Activated CD8-positive, alpha-beta T cell treated with anti-CD3 and anti-CD28 coated beads for 36 hours (primary cell): ENCODE measurements at places on chromosomes 3 and 15. TPM values are rescaled to one million over a fixed set of nuclear protein-coding genes. Genes with fewer than 3 reads are reported as not detected.

GRCh38 chr3:102143536-102143935, 291.3 kb upstream of the ZPLD1 start:
- peaks cover 4% of the 10 kb centered on the region for H3K27me3 ChIP-seq
- no peak for DNase-seq
- H3K27ac ChIP-seq = no peak overlapping the region
- H3K4me1 ChIP-seq = no peaks in the 10 kb centered on the region
- H3K36me3 ChIP-seq = no peaks in the 10 kb centered on the region

DNA sequence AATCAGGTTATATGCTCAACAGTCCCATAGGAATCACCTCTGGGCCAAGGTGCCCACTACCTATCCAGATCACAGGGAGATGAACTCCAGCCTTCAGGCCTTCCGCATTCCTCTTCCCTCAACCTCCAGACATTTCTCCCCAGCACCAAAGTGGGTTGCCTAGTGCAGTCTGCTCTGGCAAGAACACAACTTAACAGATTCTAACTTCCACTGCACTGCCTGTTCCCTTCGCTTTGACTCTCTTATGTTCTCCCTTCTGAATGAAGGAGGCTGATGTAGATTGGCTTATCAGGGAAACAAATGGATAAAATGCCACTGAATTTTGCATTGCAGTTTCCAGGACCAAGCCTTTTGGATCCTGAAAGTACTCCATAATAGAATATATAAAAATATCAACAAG, 106.3 kb downstream of the SRGAP3 start:
- DNase-seq = no peak
- no peaks in the 10 kb centered on the region for H3K36me3 ChIP-seq
- no peak overlapping the region for H3K27ac ChIP-seq
- H3K4me1 ChIP-seq = no peaks in the 10 kb centered on the region

DNA sequence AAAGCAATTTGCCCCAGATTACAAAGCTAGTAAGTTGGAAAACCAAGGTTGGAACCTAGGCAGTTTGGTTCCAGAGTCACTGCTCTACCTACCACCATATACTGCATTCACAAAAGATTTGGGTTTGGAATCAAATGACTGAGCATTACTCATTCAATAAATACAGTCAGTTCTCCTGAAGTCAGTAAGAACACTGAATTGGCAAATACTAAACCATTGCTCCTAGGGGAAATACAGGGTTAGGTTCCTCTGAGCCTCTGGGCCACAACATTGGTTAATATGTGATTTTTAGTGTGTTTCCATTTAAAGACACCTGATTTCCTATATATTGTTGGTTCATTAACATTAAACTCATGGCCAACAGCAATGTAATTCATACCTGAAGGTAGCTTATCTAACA, 2.1 kb upstream of the EIF5A2 start:
- H3K27ac ChIP-seq = no peak overlapping the region
- H3K4me1 ChIP-seq = peaks cover 23% of the 10 kb centered on the region
- DNase-seq = no peak
- H3K36me3 ChIP-seq = peaks cover 3% of the 10 kb centered on the region
- no peaks in the 10 kb centered on the region for H3K27me3 ChIP-seq

DNA sequence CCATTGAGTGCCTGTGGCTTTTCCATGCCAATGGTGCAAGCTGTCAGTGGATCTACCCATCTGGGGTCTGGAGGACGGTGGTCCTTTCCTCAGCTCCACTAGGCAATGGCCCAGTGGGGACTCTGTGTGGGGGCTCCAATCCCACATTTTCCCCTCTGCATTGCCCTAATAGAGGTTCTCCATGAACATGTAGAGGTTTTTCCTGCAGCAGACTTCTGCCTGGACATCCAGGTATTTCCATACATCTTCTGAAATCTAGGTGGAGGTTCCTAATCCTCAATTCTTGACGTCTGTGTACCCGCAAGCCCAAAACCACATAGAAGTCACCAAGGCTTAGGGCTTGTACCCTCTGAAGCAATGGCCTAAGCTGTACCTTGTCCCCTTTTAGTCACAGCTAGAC, 703.1 kb downstream of the MCTP2 start:
- no peaks in the 10 kb centered on the region for H3K36me3 ChIP-seq
- peaks cover 3% of the 10 kb centered on the region for H3K27me3 ChIP-seq
- H3K4me3 ChIP-seq = no peak overlapping the region
- no peak overlapping the region for H3K27ac ChIP-seq
- no peaks in the 10 kb centered on the region for H3K4me1 ChIP-seq

The CPNE4 gene
- total RNA-seq = not detected

- no peak for DNase-seq
- no peaks in the 10 kb centered on the region for H3K36me3 ChIP-seq
- H3K27ac ChIP-seq = no peak overlapping the region
- no peaks in the 10 kb centered on the region for H3K4me1 ChIP-seq
These were observed 86.6 kb upstream of the AGBL1 start for GRCh38 chr15:85993116-85993515.

DNA sequence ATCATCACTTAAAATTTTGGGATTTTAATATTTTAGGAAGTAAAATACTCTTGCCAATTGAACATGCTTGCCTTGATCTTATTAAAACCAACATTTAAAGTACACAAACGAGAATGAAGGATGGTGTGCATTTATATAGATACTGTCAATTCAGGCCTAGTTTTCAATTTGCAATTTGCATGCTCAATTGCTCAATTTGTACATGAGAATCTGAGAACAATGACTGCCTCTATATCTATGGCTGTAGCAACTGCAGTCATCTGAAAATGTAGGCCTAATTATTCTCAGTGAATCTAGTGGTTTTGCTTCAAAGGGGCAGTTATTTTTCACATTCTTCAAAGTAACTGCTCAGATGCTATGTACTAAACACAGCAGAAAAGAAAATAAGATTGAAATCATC, 18.8 kb downstream of the ZBBX start:
- H3K4me1 ChIP-seq = no peaks in the 10 kb centered on the region
- DNase-seq = no peak
- H3K27me3 ChIP-seq = no peaks in the 10 kb centered on the region
- H3K36me3 ChIP-seq = no peaks in the 10 kb centered on the region
- H3K27ac ChIP-seq = no peak overlapping the region

The CHRNA7 gene
- not detected for total RNA-seq

GRCh38 chr15:53590380-53590779, 169.1 kb downstream of the WDR72 start:
- H3K27me3 ChIP-seq = no peaks in the 10 kb centered on the region
- no peak for DNase-seq
- no peak overlapping the region for H3K27ac ChIP-seq

The PSTPIP1 gene
- total RNA-seq = 121 TPM

DNA sequence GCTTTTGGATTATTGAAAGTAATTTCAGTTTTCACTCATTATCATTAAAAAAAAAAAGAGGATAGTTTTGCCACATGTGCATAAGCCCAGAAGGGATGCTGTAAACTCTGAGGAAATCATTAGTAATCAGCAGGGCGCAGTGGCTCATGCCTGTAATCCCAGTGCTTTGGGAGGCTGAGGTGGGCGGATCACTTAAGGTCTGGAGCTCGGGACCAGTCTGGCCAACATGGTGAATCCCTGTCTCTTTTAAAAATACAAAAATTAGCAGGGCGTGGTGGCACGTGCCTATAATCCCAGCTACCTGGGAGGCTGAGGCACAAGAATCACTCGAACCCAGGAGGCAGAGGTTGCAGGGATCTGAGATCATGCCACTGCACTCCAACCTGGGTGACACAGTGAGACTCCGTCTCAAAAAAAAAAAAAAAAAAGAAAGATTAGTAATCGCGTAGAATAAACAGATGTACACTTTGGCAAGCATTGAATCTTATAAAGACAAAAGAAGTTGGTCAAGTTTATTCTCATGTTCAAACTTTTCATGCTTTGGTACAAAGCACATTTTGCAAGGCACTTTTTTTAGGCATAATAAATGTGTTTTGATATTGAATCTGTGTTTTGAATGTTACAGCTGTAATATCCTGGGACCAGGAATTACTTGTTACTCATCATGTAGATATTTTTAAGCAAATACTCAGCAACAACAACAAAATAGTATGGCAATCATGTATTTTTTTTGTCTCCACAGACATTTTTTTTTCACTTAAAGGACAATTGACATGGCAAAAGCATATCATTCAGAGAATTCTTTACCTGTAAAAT, 93.2 kb upstream of the AGTR1 start:
- no peaks in the 10 kb centered on the region for H3K36me3 ChIP-seq
- no peaks in the 10 kb centered on the region for H3K27me3 ChIP-seq
- no peak overlapping the region for H3K4me3 ChIP-seq
- no peak for DNase-seq

DNA sequence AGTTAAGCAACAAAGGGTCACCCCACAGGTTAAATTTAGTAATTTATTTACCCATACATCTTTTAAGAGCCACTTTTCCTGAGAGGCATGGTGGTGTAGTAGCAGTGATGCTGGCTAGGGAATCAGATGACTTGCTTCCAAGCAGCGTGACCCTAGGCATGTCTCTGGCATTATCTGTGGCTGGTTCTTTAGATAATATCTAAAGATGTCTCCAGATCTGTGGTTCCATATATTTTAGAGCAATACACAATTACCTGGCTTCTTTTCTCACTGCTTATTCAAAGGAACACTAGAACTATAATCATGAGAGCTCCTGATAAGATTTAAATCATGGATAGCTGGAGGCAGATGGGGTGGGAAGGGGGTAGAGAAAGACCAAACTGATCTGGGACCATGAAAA, 21.1 kb upstream of the MEIS2 start:
- no peaks in the 10 kb centered on the region for H3K4me1 ChIP-seq
- H3K36me3 ChIP-seq = no peaks in the 10 kb centered on the region
- no peak overlapping the region for H3K4me3 ChIP-seq
- DNase-seq = no peak

The SSR3 gene
- 175 TPM for total RNA-seq

DNA sequence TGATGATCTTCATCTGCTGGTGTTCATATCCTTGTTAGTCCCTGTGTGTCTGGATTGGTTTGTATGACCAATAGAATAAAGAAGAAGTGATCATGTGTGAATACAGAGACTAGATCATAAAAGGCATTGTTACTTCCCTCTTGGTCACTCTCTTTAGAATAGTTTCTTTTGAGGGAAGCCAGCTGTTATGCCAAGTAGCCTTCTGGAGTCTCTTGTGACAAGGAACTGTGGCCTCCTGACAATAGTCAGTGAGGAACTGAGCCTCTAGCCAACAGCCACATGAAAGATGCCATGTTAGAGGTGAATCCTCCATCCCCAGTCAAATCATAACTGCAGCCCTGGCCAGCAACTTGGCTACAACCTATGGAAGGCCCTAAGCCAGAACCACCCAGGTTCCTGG, 63.0 kb upstream of the SMAD3 start:
- no peaks in the 10 kb centered on the region for H3K27me3 ChIP-seq
- H3K4me3 ChIP-seq = no peak overlapping the region
- no peak overlapping the region for H3K27ac ChIP-seq
- no peaks in the 10 kb centered on the region for H3K36me3 ChIP-seq

The UROC1 gene
- total RNA-seq = not detected

GRCh38 chr15:39850436-39850835, 67.8 kb upstream of the FSIP1 start:
- peaks cover 12% of the 10 kb centered on the region for H3K27me3 ChIP-seq
- no peak for DNase-seq
- H3K4me3 ChIP-seq = no peak overlapping the region
- H3K36me3 ChIP-seq = no peaks in the 10 kb centered on the region
